ENCODE measurements at places on chromosomes 1 and 21.

GRCh38 chr1:217875229-217875628 is 244.1 kb downstream of the SPATA17 start:
- no peak for DNase-seq

GRCh38 chr1:95323123-95323522 is 89.1 kb downstream of the RWDD3 start:
- DNase-seq: no peak

DNA sequence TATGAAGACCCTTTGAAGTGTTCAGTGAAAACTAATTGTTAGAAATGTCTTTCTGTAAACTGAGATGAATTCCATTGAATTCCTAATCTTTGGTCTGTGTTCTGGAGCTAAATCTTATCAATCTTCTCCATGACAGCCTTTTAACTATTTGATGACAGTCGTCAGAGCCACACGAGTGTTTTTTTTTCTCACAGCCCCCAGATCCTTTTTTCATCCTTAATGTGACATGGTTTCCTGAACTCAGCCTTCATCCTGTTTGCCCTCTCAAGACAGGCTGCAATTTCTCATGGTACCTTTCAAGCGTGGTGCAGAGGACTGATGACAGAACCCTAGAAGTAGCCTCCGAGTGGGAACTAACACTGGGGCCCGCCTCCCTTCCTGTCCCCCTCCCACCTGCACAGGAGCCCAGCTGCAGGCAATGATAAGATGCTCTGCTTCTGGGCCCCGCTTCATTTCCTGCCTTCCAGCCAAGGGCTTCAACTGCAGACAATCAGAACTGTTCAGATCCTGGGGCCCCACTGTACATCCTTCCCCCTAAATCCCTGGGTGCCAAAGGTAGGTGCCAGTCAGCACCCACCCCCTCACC is 114.6 kb upstream of the VAV3 start:
- no peak for DNase-seq

DNA sequence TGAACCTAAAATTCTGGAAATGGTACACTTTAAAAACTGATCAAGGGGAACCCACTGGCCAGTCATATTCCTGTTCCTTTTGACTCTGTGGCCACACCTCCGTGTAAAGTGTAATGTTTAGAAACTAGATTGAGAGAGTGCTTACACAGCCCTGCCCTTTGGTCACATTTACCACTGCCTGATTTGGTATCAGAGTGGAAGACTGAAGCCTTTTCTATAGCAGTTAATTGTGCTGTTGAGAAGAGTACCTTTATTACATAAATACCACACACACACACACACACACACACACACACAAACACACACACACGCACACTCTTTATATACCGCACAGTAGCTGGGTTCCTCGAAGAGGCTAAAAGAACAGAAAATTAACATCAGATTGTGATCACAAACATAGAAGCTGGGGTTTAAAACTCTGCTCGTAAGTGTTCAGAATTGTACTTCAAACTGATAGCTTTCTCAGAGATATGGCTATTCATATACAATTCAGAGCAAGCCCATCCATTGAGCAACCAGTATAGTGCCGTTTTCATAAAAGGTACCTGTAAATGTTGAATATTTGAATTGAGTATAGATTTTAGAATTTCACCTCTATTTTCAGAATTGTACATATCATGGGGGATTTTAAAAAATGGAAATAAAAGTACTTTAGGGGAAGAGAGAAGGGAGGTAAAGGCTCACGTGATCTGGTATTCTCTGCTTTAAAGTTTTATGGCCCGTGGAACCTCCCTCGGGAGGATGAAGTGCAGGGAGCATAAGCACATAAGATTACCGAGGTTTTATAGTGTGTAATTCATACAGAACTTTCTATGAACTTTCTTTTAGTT is 37.5 kb downstream of the CAMTA1 start:
- no peak for DNase-seq

GRCh38 chr1:220330265-220330664 is 58.0 kb upstream of the RAB3GAP2 start:
- DNase-seq: no peak

GRCh38 chr1:206898915-206899431 is 1.7 kb downstream of the IL24 start:
- DNase-seq: no peak

Data from NCI-H1694 treated with DMSO at 0.1 percent for 48 hours (cell line).